Stimulated activated CD4-positive, alpha-beta T cell treated with anti-CD3 and anti-CD28 coated beads, Interleukin-4, amount 100 ng/mL, for 4 hours (primary cell): ENCODE measurements at places on chromosomes 6 and 20.

- DNase-seq, result no peak
Measured at GRCh38 chr20:39849664-39850063, 839.4 kb downstream of the MAFB start.

DNA sequence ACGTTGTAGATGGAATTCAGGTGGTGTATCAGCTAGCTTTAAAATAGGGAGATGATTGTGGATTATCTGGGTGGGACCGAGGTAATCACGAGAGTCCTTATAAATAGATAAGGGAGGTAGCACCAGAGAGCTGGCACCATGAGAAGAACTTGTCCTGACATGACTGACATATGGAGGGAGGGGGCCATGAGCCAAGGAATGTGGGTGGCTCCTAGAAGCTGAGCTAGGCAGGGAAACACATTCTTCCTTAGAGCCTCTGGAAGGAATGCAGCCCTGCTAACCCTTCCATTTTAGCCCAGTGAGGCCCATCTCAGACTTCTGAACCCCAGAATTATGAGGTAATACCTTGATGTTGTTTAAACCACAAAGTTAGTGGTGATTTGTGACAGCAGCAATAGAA, 321.1 kb upstream of the SULF2 start:
- DNase-seq, result no peak

GRCh38 chr6:36120018-36120417, 10.3 kb upstream of the MAPK13 start:
- no peak for DNase-seq

- no peak for DNase-seq
Measured at GRCh38 chr6:12848964-12849808, 132.6 kb downstream of the PHACTR1 start.

GRCh38 chr20:63502671-63503172, 3.8 kb upstream of the EEF1A2 start:
- no peak for DNase-seq

DNA sequence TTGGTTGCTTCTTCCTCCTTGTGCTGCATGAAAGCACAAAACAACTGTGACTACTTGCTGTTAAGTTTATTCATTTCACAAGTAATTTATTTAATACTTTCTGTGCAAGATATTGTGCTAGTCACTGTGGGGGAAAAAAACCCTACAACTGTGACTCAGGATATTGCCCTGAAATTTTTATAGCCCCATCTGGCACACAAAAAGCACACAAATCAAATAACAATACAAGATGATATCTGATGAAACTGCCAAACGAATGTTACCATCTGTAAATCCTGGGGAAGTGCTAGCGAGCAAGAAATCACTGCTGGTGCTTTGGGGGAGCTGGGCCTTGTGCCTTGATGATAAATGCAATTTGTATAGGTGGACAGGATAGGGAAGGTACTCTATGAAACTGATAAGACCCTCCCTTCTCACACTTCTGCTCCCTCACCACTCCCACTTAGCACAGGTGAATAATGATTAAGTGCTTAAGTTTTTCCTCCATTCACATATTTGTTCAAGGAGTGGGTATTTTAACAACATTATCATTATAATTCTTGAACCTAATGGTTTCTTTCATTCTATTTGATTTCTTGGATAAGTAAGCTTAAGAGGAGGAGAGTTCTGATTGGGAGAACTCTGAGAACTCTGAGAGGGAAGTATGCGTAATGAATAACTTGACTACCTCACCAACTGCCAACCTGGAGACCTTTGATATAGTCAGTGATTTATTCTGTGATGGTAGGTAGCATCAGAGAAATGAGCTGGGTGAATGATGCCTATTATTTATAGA, 115.3 kb downstream of the RTN4IP1 start:
- no peak for DNase-seq

- DNase-seq, result no peak
Measured at GRCh38 chr20:18233408-18233943, 54.9 kb upstream of the ZNF133 start.

GRCh38 chr20:6066582-6066981, 12.7 kb upstream of the LRRN4 start:
- DNase-seq, result no peak

GRCh38 chr6:31568537-31568961, 3.5 kb upstream of the LTA start:
- DNase-seq, result peak; percentile 77

GRCh38 chr6:68993911-68994310, 358.8 kb downstream of the ADGRB3 start:
- DNase-seq, result no peak

DNA sequence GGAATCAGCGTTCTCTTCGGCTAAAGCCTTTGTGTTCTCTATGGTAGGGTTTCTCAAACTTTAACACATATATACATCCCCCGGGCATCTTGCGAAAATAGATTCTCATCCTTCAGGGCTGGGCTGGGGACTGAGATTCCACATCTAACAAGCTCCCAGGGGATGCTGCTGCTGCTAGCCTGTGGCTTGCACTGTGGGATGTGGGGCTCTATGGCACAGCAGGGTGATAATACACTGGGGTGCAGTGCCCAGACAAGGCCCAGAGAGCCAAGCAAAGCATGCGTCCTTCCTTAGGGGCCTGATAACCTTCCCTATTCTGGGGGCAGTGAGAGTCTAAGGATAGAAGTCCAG, 102.0 kb downstream of the LAMP5 start:
- DNase-seq, result no peak

DNA sequence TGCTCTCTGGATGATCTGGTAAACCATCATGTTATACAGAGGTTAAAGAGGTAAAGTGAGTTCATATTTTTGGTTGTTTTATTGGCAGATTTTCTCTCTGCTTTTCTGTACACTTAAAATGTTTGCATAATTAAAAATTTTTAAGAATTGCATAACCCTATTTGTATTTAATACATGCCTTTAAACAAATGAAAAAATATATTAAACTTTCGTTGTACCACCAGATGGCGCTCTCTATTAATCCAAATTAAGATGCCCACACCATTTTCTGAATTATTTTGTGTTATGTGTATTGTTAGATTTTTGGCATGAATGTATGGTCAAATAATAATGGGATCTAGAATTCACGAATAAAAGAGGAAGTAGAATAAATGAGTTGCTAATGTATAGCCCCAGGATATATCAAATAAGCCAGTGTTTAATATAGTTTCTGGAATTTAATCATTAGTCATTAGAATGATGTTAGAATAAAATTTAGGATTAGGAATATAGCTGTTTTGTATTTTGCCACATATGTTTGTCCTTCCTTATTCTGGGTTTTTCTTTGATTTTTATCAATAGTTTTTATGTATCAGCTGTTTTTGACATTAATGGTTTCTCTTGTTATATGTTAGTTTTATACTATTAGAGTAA, 38.9 kb downstream of the SMAP1 start:
- DNase-seq, result no peak

GRCh38 chr6:149729824-149730223, 11.9 kb upstream of the LATS1 start:
- DNase-seq, result no peak

DNA sequence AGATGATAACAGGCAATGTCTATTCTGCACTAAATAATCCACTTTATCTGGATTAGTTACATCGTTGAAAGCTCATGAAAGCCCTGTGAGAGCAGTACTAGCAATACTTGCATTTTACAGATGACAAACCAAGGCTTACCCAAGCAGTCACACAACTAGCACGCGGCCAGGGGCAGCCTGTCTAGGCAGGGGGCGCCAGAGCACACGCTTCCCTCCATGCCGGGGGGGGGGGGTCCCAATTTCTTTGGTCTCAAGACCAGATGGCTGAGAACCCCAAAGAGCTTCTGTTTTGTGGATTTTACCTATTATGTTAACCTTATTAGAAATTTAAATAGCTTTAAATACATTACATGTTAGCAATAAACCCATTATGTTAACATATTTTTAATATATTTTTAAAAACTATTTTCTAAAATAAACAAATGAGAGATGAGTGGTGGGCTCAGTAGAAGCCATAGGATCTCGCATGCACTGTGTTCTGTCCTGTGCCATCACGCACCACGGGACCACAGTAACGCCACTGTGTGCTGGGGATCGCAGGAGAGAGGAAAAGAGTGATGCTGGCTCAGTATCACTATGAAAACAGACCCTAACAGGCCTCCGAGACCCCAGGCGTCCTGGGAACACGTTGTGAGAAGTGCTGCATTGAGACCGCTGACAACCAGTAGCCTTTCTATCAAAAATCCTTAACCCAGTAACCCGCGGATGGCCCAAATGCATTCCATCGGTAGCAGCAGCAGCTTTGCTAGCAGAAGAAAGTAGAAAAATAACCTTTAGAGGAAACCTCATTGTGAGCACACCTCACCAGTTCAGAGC, 5.3 kb upstream of the PRR18 start:
- DNase-seq, result peak; percentile 32

- no peak for DNase-seq
Measured at GRCh38 chr20:35618263-35619131, 2.9 kb downstream of the SPAG4 start.

DNA sequence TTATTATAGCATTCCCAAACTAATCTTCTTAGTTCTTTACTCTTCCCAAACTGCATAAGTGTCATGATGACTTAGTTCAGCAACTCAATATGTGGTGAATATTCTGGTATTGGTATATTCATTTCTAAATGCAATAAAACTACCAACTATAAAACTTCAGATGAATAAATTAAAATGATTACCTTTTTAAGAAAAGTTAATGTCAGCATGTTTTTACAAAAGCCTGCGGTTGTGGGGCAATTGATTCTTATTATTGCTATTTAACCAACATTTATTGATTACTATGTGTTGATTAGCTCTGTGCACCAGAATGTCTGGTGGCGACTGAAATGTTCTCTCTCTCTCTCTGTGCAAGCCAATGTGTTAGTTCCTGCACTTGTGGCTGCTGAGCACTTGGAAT, 5.0 kb upstream of the SLC22A3 start:
- no peak for DNase-seq

GRCh38 chr6:43181621-43181941, 415 bp upstream of the CUL9 start:
- no peak for DNase-seq

DNA sequence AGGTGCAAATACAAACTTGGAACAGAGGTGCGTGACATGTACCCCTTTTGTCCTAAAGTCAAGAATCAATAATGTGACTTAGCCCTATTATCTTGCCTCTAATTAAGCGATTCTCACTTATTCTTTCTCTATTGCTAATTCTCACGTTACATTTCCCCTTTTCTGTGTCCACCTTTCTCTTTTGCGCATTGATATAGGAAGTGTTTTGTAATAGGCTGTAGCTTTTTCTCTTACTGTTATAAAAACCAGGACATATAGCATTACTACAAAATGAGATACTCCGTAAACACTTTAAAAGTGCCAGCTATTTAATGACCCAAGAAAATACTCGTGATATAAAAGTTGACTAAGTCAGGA, 669 bp upstream of the TMEM30A start:
- no peak for DNase-seq

- no peak for DNase-seq
Measured at GRCh38 chr6:168363302-168363701, 43.7 kb upstream of the DACT2 start.

GRCh38 chr20:26214991-26215390, 518.3 kb upstream of the ZNF337 start:
- DNase-seq, result no peak

DNA sequence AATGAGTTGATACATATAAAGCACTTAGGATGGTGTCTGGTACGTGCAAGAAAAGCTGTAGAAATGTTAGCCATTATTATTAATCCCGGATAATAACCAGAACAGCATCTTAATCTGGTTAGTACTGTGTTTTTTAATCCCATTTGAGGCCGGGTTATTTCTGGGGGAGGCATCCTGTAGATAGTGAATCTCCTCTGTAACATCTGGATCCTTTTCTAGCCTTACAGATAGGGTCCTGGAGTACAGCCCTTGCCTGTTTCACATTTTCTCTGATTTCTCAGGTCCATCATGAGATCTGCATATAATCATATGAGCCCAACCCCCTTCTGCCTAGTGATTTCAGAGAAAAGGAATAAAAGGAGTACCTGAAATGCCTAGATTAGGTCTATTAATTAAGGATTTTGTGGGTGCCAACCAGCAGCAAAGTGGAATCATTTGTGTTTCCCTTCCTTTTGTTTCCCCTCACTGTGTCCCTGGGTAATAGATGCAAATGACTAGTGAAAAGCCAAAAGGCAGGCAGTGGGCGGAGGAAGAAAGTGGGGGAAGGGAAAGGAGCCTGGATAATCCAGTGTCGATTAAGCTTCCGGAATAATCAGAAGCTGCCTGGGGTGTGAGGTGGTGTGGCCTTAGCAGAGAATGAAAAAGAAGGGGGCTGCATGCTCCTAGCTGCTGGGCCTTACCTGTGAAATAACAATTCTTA, 88.9 kb downstream of the SOBP start:
- DNase-seq, result no peak

DNA sequence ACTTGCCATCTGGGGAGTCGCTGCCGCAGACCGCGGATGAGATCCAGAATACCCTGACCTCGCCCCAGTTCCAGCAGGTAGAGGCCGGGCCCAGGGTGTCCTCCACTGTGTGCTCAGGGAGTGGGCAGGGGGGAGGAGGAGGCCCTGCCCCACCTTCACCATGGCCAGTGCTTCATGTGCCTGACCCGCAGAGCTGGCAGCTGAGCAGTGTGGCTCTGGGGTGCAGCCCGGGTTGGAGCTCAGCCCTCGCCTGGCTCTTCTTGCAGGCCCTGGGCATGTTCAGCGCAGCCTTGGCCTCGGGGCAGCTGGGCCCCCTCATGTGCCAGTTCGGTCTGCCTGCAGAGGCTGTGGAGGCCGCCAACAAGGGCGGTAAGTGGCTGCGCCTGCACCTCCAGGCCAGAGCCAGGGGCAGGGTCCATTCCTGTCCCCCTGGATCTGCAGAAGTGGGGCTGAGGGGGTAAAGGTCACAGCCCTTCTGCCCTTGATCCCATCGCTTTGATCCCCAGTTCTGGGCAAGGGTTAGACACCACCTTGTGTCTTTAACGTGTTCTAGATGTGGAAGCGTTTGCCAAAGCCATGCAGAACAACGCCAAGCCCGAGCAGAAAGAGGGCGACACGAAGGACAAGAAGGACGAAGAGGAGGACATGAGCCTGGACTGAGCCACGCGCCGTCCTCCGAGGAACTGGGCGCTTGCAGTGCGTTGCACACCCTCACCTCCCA, 5.5 kb downstream of the ADRM1 start:
- DNase-seq, result no peak

- no peak for DNase-seq
Measured at GRCh38 chr20:58568483-58569240, 53.5 kb upstream of the APCDD1L start.
